ENCODE measurements at places on chromosomes 6 and 20. TPM values are rescaled to one million over a fixed set of nuclear protein-coding genes. Genes with fewer than 3 reads are reported as not detected.

Gene SGK2
- 0.40 TPM for total RNA-seq

Gene PPP1R3G
- 0.05 TPM for total RNA-seq

Gene PRR18
- not detected for total RNA-seq

Gene HCRTR2
- not detected for total RNA-seq

Gene C20orf144
- total RNA-seq = 0.25 TPM

Gene CAPN11
- total RNA-seq = 2.5 TPM

Gene HLA-DQA1
- total RNA-seq = 5.2 TPM

Gene BTN1A1
- total RNA-seq = not detected

Gene CD109
- 11.3 TPM for total RNA-seq

Gene LRRC1
- 3.7 TPM for total RNA-seq

Gene RNF182
- total RNA-seq = not detected

Gene IL20RA
- not detected for total RNA-seq

Gene TMEM30A
- 70.2 TPM for total RNA-seq

Data from activated CD4-positive, alpha-beta T cell treated with anti-CD3 and anti-CD28 coated beads, Interleukin-2, amount 10 ng/mL, durations not matched to agents 7 days and 5 days (primary cell).